ENCODE measurements at places on chromosomes 1 and 21. TPM values are rescaled to one million over a fixed set of nuclear protein-coding genes. Genes with fewer than 3 reads are reported as not detected.

The NTMT2 gene
- not detected for total RNA-seq

The BMP8B gene
- total RNA-seq = 0.07 TPM

The KIRREL1 gene
- total RNA-seq = 166 TPM

The SELE gene
- total RNA-seq = not detected

The BARHL2 gene
- not detected for total RNA-seq

The ARHGAP30 gene
- total RNA-seq = not detected

DNA sequence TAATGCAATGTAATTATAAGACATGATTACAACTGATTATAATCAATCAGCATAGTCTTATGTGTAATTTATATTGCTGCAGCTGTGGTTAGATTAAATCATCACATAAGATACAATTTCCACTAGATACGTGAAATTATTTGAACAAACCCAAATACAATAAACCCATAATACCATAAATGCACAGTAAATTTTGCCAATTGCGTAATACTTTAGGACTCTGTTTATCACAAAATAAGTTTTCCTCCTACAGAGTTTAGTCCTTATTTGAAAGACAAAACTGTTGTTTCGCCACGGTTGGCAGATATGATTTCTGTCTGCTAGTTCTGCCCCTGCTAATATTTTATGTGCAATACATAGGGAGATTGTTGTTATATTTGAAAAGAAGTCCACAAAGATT lies 895.9 kb upstream of the ADGRL4 start:
- no peaks in the 10 kb centered on the region for H3K36me3 ChIP-seq
- H3K4me3 ChIP-seq = no peak overlapping the region
- H3K4me1 ChIP-seq = peaks cover 9% of the 10 kb centered on the region
- DNase-seq = no peak

- no peaks in the 10 kb centered on the region for H3K27me3 ChIP-seq
- no peaks in the 10 kb centered on the region for H3K36me3 ChIP-seq
- peak overlapping the region; percentile 72 for H3K27ac ChIP-seq
- peaks cover 48% of the 10 kb centered on the region for H3K4me1 ChIP-seq
- H3K4me3 ChIP-seq = no peak overlapping the region
These were observed 192.5 kb upstream of the GREM2 start for GRCh38 chr1:240804475-240804874.

- no peak overlapping the region for H3K27ac ChIP-seq
- no peaks in the 10 kb centered on the region for H3K36me3 ChIP-seq
These were observed 444.7 kb downstream of the CAMTA1 start for GRCh38 chr1:7229696-7230631.

DNA sequence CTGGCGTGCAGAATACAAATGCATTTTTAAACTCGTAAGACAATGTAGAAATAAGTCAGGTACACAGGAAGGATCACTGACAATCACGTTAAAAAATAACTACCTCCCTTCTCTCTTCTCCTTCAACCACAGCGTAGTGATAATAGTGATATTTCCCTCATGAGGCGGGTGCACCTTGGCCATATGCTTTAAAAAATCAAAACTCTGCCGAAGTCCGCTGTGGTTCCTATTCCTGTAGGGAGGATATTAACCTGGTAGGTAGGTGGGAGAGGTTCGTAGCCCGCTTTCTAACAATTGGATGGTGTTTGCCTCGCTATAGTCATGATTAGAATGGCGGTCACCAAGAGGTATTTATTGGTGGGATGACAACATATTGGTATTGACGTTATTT lies 732 bp downstream of the GREM2 start:
- no peak for DNase-seq
- peaks cover 22% of the 10 kb centered on the region for H3K27me3 ChIP-seq
- H3K4me3 ChIP-seq = peak overlapping the region; percentile 93
- no peaks in the 10 kb centered on the region for H3K36me3 ChIP-seq
- H3K27ac ChIP-seq = no peak overlapping the region

- no peak overlapping the region for H3K4me3 ChIP-seq
- peak overlapping the region; percentile 75 for H3K27ac ChIP-seq
- H3K4me1 ChIP-seq = peaks cover 28% of the 10 kb centered on the region
- no peaks in the 10 kb centered on the region for H3K27me3 ChIP-seq
- no peak for DNase-seq
These were observed 597.1 kb downstream of the KIF26B start for GRCh38 chr1:245751726-245752470.

DNA sequence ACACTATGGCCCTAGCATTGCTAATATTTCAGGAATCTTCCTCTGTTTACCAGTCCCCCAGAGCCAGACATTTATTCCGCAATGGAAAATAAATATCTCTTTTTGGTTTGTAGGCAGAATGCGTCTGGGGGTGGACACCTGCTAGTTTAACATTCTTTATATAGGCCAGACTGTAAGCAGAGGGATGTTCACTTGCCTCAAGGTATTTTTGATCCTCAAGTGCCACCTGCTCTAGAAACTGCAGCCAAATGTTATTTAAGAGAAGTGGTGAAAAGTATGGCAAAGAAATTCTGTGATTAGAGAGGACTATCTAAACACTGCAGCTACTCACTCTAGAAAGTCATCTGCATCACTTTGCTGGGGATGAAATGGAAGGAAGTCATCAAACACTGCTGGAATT lies 164.7 kb downstream of the NEGR1 start:
- H3K27me3 ChIP-seq = no peaks in the 10 kb centered on the region
- H3K27ac ChIP-seq = no peak overlapping the region
- H3K4me1 ChIP-seq = peaks cover 4% of the 10 kb centered on the region
- H3K36me3 ChIP-seq = no peaks in the 10 kb centered on the region

DNA sequence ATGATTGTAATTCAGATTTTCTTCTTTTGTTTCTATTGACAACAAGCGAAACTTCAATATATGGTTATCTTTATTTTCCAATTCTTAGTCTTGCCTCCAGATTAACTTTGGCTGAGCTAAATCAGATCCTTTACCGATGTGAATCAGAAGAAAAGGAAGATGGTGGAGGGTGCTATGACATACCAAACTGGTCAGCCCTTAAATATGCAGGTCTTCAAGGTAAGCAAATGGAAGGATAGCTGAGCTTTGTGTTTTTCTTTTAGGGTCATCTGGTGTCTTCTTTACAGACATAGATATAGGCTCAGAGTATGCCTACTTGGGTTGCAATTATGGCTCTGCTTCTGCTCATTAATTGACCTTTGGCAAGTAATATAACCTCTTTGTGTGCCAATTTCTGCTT lies 37.7 kb downstream of the AGL start:
- H3K4me1 ChIP-seq = no peaks in the 10 kb centered on the region
- peaks cover 13% of the 10 kb centered on the region for H3K36me3 ChIP-seq
- no peak for DNase-seq
- H3K4me3 ChIP-seq = no peak overlapping the region
- H3K27me3 ChIP-seq = no peaks in the 10 kb centered on the region

DNA sequence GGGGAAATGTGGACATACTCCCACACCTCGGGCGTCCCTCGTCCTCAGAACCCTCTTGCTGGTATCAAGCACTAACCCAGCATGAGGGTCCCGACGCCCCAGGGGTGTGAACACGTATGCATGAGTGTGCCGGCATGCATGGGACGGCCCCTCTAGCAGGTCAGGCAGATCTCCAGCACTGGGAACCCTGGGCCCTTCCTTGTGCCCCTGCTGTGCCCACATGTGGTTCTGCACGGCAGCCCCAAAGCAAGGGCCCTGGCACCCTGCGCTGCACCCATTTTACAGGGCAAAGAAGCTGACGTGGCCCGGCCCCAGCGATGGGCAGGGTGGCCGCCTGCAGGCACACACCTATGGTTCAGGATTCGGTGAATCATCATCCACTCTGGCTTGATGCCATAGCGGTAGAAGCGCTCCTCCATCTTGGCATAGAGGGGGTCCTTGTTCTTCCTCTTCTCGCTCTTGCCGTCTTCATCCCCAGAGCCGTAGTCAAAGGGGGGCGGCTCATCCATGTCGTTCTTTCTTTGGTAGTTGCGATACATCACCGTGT lies 34.2 kb downstream of the CHD5 start:
- H3K36me3 ChIP-seq = peaks cover 3% of the 10 kb centered on the region
- no peak overlapping the region for H3K27ac ChIP-seq
- H3K4me1 ChIP-seq = peaks cover 3% of the 10 kb centered on the region
- H3K4me3 ChIP-seq = no peak overlapping the region

- H3K36me3 ChIP-seq = peaks cover 7% of the 10 kb centered on the region
- H3K27me3 ChIP-seq = no peaks in the 10 kb centered on the region
- peaks cover 8% of the 10 kb centered on the region for H3K4me1 ChIP-seq
- DNase-seq = no peak
These were observed 120.4 kb downstream of the KCNH1 start for GRCh38 chr1:211013346-211014240.

DNA sequence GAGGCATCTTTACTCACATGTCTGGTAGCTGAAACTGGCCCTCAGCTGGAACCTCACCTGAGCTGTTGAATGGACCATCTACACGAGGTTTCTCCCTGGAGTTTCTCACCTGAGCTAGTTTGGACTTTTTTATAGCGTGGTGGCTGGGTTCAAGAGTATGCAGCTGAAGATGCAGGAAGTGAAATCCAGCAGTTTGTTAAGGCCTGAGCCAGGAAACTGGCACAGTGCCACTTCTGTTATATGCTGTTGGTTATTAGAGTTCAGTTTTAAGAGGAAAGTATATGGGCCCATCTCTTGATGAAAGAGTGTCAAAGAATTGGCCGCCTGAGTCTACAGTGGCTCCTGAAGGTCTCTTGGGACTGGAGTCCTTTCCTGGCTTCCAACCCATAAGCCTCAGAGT lies 35.6 kb downstream of the STUM start:
- H3K4me1 ChIP-seq = no peaks in the 10 kb centered on the region
- peak; percentile 19 for DNase-seq
- peaks cover 12% of the 10 kb centered on the region for H3K27me3 ChIP-seq
- no peak overlapping the region for H3K4me3 ChIP-seq

DNA sequence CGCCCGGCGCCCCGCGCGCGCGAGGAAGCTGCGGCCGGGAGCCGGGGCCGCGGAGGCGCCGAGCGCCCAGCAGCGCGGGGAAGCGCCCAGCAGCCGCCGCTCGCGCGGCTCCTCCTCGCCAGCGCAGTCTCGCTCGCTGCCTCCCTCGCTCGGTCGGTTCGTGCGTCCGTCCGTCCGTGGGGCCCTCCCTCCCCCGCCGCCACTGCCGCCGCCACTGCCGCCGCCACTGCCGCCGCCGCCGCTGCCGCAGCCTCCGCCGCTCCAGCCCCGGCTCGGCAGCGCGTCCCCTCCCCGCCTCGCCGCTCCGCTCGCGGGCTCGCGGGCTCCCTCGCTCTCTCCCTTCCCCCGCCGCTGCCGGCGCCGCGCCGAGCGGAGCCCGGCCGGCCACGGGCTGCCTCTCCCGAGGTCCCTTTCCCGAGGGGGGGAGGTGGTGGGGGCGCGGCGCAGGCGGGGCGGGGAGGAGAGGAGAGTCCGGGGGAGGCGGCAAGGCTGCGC lies at the start of gene KCND3:
Gene KCND3, minus strand, starts transcription at position 138 of the 495 bp plus-strand sequence.
- peak within 1 kb of the TSS; percentile 79 for H3K4me3 ChIP-seq
- H3K36me3 ChIP-seq = no peaks in the 10 kb centered on the region
- peak within 1 kb of the TSS; percentile 41 for H3K27ac ChIP-seq
- H3K27me3 ChIP-seq = peaks cover 42% of the 10 kb centered on the region

- peaks cover 17% of the 10 kb centered on the region for H3K4me1 ChIP-seq
- DNase-seq = no peak
- no peak overlapping the region for H3K4me3 ChIP-seq
- H3K27me3 ChIP-seq = peaks cover 2% of the 10 kb centered on the region
These were observed 39.0 kb upstream of the TADA1 start for GRCh38 chr1:166915042-166915441.

GRCh38 chr1:46547481-46548383 lies 3.7 kb downstream of the KNCN start:
- no peaks in the 10 kb centered on the region for H3K36me3 ChIP-seq
- no peak overlapping the region for H3K27ac ChIP-seq
- H3K4me3 ChIP-seq = no peak overlapping the region
- H3K27me3 ChIP-seq = peaks cover 63% of the 10 kb centered on the region

- no peak overlapping the region for H3K27ac ChIP-seq
- H3K4me3 ChIP-seq = no peak overlapping the region
- no peaks in the 10 kb centered on the region for H3K36me3 ChIP-seq
- H3K4me1 ChIP-seq = peaks cover 11% of the 10 kb centered on the region
- no peaks in the 10 kb centered on the region for H3K27me3 ChIP-seq
These were observed 95.2 kb downstream of the PBX1 start for GRCh38 chr1:164654200-164654599.

DNA sequence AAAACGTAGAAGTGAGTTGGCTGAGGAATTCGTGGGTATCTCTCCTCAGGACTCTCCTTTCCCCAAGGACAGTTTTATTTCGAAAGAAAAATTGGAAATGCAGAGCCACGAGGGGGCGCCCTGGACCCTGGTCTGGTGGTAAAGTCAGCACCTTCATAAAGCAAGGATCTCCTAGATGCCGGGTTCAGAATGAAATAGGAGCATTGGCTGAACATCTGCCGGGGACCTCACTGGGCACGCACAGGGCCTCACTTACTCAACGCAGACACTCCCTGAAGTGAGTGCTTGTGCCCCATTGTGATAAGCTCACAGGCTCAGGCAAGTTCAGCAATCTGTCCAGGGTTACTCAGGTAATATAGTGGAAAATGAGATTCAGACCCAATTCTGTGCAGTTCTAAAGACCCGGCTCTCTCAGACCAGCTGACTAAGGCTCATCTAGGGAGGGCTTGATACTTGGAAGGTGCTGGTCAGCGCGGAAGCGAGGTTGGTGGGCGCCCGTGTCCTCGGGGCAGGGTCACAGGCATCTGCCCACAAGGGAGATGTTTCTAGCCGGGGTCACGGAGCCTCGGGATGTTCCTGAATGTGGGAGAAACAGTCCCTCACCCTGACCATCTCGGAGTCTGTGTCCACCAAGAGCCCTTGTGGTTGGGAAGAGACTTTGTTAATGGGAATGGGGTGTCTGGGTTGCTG lies 55.7 kb upstream of the ETV3 start:
- H3K4me1 ChIP-seq = no peaks in the 10 kb centered on the region
- H3K27ac ChIP-seq = no peak overlapping the region
- H3K4me3 ChIP-seq = no peak overlapping the region
- H3K27me3 ChIP-seq = peaks cover 38% of the 10 kb centered on the region
- H3K36me3 ChIP-seq = no peaks in the 10 kb centered on the region

DNA sequence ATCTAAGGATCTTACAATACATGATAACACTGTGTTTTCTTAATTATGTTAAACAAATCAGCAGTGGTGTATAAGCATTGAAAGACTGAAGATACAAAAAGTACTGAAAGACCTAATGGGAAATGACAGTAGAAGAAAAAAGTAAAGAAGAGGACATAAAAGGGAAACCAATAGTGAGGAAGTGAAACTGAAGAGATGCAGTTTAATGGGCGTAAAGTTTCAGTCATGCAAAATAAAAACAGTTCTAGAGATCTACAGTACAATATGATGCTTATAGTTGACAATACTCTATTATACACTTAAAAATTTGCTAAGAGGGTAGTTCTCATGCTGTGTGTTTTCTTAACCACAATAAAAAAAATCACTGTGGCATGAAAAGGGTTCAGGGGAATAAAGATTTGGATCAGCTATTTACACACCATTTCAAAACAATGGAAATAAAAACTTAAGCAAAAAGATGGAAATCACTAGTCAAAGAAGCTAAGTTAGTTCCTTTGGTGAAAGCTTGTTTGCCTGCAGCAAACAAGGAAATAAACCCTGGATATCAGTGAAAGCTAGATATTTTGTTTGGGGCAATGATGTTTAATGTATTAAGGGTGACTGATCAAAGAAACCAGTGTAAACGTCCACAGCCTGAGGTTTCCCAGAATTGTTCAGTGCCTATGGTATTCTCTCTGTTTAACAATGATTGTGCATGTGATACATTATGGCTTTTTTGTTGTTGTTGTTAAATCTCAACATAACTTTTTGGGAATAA lies 1160.8 kb upstream of the ADGRL2 start:
- no peaks in the 10 kb centered on the region for H3K27me3 ChIP-seq
- no peak overlapping the region for H3K4me3 ChIP-seq
- H3K36me3 ChIP-seq = no peaks in the 10 kb centered on the region
- H3K4me1 ChIP-seq = peaks cover 8% of the 10 kb centered on the region
- no peak overlapping the region for H3K27ac ChIP-seq
